Transverse colon (tissue), 4 donors: ENCODE measurements at places on chromosomes 2 and 18. TPM values are rescaled to one million over a fixed set of nuclear protein-coding genes. Genes with fewer than 3 reads are reported as not detected.

Gene PASK
- total RNA-seq = 28.3 TPM

Gene IL1RL2
- total RNA-seq = 1.5 TPM

Gene EPAS1
- 102 TPM for total RNA-seq

Gene PSMA8
- not detected for total RNA-seq

Gene ZNF804A
- total RNA-seq = 1.00 TPM
